ENCODE measurements at places on chromosomes 7 and 10.

DNA sequence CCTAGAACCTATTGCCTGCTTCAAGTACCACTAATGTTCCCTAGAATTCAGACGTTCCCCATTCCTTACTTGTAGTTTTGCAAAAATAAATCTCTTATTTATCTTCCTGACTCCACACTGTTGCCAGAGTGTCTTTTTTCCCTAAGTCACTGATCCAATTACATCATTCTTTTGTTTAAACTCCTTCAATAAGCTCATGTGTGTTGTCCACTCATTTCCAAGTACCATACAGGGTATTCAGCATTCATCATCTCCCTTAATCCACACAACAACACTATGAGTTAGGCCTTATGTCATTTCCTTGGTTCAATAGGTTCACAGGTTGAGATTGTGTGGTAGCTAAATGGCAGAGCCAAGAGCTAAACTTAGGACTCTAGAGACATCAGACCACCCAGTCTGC is 119.9 kb upstream of the RHOBTB1 start:
- no peak for DNase-seq

GRCh38 chr10:87752566-87752965 is 65.5 kb downstream of the ATAD1 start:
- DNase-seq, result no peak

DNA sequence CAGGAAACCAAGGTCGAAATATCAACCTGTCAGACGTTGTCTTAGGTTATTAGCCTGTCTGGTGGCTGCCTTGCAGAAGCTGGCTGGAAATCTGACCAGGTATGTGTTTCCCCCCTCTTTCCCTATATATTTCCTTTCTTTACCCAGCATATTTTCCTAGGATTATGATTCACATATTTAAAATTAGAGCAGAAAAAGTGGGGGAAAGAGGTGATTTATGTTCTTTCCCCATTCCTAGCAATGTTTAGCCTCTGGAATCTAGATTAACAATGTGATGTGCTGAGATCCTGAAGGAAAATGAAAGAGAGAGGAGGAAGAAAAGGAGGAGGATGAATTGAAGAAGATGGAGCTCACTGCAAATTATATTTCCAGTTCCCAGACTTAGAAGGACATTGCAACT is 421.4 kb upstream of the AUTS2 start:
- DNase-seq, result no peak

DNA sequence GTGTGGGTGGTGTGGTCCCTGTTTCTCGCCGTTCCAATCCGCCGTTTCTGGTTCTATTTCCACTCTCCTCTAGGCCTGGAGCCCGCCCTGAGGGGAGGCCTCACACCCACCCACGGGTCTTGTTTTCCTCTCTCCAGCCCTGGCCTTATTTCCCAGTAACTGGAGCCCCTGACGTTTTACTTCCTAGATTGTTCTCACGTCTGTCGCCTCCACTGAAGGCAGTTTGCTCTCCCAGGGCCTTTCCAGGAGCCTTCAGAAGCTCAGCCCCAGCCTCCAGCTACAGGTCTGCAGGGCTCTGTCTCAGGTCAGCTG is 30.6 kb downstream of the CFAP46 start:
- DNase-seq, result no peak

GRCh38 chr7:100435401-100436304 is 644 bp downstream of the PPP1R35 start:
- DNase-seq, result peak; percentile 47

DNA sequence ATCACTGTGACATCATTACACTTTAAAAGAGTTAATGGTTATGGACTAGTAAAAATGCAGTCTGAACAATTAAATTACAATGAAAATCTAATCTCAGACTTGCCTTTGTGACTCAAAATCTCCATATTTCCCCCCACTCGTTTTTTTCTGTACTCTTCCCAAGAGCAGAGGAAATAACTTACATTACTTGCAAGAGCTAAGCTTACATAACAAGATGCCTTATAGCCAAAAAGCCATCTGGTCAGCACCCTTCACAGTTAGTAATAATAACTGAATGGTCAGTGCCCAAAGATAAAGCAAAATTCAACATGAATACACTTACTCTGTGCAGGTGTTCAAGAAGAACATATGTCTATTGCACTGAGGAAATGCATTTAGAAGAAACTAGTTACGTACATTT is 1381.5 kb upstream of the CELF2 start:
- no peak for DNase-seq

- no peak for DNase-seq
Observed at GRCh38 chr10:109929501-109930219, 6.3 kb upstream of the XPNPEP1 start.

DNA sequence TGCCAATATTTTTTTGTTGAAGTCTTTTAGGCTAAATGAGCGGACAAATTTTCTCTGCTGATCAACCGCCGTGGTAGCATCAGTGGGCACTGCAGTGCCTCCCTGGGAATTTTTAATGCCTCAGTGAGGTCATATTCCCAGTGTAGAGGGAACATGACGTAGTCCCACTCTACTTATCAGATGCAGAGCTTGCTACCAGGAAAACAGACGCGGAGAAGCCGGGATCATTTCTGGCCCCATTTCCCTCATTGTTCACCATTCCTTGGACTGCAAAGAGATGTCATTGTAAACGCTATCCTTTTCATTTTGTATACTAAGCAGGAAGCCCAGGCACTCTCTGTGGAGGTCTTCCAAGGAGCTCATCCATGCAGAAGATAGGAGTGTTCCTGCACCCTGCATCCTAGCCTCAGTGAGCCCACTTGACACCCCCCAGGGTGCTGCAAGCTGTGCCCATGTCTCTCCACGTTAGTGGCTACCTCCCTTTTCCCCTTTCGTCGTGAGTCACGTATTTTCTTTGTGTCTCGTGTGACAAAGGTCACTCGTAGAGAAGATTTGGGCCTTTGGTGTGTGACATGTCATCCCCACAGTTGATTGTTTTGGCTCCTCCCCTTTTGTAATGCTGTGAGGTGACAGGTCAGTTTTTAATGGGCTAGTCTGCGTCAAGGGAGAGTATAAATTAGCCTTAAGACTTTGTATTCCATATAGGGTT is 145.5 kb downstream of the TCF7L2 start:
- no peak for DNase-seq

DNA sequence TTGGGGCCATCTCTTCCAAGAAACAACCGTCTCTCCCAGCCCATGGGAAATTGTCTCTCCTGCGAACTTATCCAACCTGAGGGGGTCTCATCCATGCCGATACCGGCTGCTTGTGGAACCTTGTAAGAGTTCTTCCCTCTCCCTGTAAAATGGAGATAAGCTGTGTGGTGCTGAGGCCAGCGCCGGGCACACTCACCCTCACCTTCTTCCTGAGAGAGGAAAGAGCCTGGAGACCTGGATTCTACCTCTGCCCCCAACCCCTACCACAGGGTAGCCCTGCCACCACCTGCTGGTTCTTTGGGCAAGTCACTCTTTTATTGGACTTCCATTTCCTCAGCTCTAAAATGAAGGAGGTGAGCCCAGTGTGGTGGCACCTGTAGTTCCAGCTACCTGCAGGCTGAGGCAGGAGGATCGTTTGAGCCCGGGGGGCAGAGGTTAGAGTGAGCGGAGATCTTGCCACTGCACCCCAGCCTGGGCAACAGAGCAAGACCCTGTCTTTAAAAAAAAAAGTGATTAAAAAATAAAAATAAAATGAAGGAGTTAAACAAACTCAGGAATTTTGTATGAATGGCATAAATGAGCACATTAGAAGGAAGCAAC is 38.4 kb upstream of the PSAP start:
- no peak for DNase-seq

DNA sequence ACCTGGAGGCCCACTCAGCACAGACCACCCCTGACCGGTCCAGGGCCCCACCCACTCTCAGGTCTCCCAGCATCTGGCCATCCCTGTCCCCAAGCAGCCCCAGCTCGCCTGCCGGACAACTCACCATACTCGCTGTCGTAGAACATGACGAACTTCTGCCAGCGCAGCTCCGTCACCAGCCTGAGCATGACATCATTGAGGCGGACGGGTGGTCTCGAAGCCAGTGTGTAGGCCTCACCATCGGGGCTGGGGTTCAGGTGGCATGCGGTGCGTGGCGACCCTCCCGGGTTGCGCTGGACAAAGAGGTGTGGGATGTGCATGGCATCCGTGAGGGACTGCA is 160.4 kb downstream of the GRID1 start:
- no peak for DNase-seq

- DNase-seq, result no peak
Observed at GRCh38 chr10:69685802-69686585, 55.9 kb downstream of the FAM241B start.

DNA sequence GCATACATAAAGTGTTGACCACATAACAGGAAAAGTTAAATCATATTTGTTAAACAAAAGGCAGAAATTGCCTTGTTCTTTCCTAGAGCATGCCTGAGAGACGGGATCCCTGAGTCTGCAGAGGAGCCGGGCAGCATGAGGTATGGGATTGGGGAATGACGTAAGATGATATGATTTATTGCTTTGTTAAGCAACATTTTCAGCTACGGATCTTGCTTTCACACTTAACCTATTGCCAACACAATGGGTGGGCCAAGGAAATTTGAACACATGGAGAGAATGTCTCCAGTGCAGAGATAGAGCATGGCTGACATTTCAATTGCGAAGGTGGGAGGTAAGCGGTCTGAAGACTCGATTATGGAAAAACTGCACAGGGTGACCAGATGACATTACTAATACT is 76.7 kb downstream of the EMX2 start:
- no peak for DNase-seq

GRCh38 chr10:77926566-77927401 is at the start of gene DLG5:
TSS of gene DLG5 (minus strand) at chr10:77926755. CDS start at chr10:77926520, 235 bp downstream.
- DNase-seq, result no peak

- DNase-seq, result no peak
Observed at GRCh38 chr7:131722371-131722770, 165.9 kb upstream of the PODXL start.
